ENCODE measurements at places on chromosomes 4 and X.
A peak's percentile ranks its signal among the peaks of the same experiment; 100 is the strongest.

DNA sequence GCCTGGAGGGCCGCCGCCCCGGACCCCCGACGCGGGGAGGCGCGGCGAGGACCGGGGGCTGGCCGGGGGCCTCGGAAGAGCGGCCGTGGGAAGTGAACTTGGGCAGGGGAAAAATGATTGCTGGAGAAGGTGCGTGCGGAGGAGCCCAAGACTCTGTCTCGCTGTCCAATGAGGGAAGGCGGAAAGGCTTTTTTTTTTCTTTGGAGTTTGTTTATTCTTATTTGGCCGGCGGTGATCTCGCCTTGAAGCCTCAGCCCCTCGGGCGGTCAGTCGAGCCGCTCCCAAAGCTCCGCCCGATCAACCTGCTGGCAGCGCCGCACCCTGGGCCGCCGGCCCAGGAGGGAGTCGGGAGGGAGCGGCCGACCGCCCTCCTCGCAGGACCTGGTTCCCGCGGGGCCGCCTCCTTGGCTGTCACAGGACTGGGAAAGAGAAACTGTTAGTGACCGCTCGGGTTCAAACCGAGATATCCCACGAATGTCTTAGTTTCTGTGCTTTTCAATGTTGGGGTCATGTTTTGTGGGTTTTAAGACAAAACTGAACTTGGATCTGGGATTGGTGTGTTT lies 2.5 kb downstream of the CPEB2 start:
- DNase-seq: peak; percentile 61

DNA sequence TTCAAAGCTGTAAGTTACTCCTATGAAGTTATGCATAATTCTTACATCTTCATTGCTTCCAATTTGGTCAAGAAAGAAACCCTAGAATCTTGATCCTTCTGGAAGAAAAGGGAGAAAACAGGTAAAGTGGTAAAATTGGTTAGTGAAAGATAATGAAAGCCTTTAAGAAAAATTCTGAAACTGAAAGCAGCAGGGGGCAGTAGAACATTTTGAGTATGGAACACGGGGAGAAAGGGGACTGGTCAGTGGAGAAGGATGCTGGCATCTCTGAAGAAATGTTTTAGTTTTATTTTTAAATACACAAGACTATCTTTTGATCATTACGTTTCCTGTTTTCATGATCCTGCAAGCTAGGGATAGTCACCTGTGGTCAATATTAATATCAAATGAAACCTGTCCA lies 54.3 kb downstream of the SLIT2 start:
- DNase-seq: no peak

GRCh38 chr4:78377555-78377954 lies 174.0 kb upstream of the ANXA3 start:
- DNase-seq: no peak

- no peak for DNase-seq
Observed at GRCh38 chrX:148534291-148534690, 33.9 kb downstream of the AFF2 start.

DNA sequence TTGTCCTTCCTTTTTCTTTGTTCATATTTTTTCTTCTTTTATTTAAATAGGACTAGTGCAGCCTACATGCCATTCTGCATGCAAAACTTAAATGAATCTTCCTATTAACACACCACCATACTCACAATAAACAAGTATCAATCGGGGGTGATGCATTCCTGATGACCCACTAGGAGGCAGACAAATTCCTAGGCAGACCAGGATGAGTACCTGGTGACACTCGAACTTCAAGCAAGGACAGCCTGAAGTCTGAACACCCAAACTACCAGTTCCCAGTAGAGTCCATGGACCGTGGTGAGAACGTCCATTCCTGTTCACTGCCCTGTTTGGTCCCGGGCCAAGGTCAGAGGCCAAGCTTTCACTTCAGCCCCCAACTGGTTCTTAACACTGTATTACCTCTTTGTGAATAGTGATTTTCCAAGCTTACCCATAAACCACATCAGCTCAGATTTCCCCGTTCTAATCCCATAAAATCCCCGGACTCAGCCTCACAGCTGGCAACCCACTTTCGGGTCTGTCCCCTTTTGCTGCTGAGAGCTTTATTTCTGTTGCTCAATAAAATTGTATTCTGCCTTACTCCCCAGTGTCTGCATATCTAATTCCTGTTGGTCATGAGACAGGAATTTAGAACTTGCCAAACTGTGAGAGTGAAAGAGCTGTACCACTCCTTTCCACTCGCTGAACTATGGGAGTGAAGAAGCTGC lies 1286.6 kb downstream of the FSTL5 start:
- DNase-seq: no peak

DNA sequence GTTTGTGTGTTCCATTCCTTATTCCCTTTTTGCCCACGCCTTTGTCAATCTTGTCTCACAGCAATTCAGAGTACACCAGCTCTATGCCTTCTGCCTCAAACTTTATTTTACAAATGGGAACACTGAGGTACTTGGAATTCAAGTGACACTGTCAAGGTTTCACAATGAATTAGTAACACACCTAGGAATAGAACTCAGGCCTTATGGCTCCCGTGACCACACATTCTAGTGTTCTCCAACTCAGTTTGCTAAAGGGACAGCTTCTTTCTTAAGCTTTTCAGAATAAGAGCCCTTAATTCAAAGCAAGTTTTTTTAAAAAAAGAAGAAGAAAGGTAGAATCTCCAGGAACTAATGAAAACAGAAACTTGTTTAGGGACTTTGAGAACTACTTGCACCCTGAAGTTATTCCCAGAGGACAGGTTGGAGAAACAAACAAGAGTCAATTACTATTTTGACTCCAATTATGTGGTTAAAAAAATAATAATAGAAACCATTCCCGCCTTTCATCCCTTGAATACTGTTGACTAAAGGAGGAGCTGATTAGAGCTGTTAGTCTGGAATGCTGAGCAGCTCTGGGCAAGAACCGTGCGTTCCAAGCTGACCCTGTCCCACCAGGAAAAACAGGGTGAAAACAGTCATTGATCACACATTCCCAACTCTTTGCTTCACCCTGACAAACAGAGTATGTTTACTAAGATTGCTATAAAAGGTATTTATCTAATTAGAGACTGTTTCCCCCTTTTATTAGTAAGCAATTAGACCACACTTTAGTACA lies 408.8 kb upstream of the CNKSR2 start:
- no peak for DNase-seq

- DNase-seq: peak; percentile 90
Observed at GRCh38 chr4:158170691-158171561, 1.9 kb downstream of the GASK1B start.

GRCh38 chr4:168864821-168865541 lies 145.1 kb downstream of the CBR4 start:
- no peak for DNase-seq

DNA sequence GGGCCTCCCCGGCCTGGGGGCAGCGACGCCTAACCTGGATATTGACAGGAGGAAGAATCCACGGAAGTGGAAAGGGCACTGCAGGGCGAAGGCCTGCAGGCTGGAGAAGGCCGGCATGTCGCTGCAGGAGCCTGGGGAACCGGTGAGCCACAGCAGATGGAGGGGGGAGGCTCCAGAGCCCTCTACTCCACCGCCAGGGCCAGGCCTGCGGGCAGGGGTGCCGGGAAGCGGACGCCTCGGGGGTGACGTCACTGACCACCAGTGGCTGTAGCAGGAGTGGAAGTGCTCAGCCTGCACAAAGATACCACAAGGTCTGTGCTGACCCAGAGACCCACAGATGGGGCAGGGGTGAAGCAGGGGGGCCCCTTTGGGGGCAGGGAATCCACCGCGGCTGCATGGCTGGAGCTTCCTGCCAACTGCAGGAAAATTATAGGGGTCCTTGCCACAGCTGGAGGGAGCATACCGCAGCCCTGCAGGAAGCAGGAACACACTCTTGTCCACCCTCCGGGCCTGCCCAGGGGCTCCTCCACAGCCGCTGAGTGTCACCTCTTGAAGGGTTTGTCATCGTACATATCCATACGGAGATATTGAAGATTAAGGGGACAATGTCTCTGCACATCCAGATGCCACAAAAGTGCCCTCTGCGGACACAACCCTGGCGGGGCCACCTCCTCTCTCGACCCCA lies 7.6 kb upstream of the HTRA3 start:
- no peak for DNase-seq

DNA sequence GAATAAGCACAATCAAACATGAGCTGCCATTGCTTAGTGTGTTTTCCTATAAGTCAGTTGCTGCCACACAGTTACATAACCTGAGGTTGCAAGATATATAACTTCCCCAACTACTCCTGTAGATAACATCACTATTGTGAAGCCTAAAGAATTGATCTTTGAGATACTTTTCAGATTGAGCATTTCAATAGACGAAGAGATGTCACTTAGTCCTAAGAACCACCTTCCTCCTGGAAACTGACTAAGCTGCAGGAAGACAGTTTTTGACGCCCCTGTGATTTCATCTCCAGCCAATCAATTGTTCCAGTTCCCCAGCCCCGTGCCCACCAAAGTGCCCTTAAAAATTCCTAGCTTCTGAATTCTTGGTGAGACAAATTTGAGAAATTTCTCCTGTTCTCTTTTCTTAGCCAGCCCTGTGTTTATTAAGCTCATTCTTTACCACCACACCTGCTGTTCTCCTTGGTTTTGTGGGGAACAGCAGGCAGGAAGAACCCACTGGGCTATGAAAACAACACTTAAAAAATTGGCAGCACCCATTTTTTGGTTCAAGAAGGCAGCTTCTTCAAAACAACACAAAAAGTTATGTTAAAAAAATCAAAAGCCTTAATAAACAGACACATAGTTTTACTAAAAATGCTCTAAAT lies 317.1 kb upstream of the PABPC4L start:
- no peak for DNase-seq

GRCh38 chr4:150476776-150477175 lies 105.2 kb upstream of the MAB21L2 start:
- DNase-seq: no peak

DNA sequence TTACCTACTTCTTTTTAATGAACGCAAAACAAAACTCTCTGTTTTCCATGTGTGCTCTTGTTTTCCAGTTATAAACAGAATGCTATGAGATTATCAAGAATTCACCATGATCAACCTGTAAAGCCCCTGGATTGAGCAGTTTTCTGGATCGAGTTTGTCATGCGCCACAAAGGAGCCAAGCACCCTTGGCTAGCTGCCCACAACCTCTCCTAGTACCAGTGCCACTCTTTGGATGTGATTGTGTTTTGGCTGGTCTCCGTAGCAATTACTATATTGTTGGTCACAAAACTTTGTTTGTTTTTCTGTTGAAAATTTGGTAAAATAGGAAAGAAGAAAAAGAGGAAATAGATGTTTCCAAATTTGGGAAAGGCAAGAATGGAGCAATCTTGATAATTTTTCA lies 51.1 kb downstream of the UGT2B7 start:
- no peak for DNase-seq

GRCh38 chr4:89352541-89352940 lies 44.9 kb upstream of the GPRIN3 start:
- no peak for DNase-seq

DNA sequence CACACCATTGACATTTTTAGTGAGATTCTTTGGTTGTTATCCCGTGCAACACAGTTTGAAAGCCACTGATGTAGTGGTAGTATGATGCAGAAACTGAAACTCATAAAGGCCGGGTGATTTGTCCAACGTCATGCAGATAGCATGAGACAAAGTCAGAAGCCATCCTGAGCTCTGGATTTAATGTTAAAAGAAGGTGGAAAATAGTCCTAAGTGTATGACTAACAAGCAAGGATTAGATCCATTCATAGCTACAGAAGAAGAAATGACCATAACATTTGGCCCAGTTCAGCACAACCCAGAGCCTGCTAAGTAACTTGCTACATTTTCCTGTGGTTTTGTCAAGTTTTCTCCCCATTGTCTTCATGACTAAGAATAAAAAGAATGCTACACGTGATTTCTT lies 142.4 kb downstream of the AMELX start:
- no peak for DNase-seq

GRCh38 chrX:133497356-133497755 lies 82.1 kb upstream of the GPC4 start:
- DNase-seq: no peak

DNA sequence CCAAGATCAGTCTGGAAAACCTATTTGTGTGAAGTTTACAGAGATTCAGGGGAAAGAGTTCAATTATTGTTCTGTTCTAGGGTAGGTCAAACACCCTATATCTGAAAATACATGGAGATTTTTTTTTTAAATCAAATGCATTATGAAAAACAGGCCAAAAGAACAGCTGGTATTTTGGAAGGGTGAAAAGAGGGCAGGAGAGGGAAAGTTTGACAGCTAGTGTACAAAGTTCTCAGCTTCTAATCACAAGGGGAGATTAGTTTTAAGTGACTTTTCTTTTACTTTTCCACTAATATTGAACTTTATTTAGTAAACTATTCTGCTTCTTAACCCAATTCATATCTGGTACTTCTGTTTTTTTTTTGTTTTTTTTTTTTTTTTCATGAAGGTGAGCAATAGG lies 66.2 kb upstream of the GRID2 start:
- DNase-seq: no peak

All from inflammatory macrophage (primary cell).